ENCODE measurements at places on chromosomes 11 and 22.
A peak's percentile ranks its signal among the peaks of the same experiment; 100 is the strongest.

DNA sequence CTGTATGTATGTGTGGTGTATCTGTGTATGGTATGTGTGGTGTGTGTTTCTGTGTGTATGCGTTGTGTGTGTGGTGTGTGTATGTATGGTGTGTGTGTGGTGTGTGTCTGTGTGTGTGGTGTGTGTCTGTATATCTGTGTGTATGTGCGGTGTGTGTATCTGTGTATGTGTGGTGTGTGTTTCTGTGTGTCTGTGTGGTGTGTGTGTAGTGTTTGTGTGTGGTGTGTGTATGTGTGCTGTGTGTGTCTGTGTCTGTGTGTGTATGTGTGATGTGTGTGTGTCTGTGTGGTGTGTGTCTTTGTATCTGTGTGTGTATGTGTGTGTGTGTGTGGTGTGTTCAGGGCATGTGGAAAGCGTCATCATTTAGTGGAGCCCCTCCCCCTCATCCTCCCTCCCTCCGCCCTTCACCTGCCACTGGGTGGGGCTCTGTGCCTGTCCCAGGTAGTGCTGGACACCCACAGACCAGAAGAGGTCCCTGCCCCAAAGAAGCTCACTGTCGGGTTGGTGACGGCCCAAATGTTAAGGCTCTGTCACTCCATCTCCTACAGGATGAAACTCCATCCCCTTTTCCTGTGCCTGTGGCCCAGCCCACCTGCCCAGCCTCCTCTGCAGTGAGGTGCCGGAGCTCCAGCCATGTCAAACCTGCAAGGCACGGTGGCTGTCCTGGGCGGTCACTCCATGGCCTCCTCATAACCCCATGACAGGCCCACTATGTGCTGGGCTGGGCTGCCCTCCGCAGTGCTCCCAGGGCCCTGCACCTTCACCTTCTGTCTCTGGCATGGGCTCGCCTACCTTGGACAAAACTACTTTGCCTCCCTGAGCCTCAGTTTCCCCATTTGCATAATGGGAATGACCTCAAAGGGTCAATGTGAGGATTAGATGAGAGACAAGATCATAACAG lies 23.4 kb upstream of the SHISAL1 start:
- DNase-seq, result no peak

- DNase-seq, result no peak
These were observed 1.8 kb upstream of the AIFM3 start for GRCh38 chr22:20965104-20965887.

DNA sequence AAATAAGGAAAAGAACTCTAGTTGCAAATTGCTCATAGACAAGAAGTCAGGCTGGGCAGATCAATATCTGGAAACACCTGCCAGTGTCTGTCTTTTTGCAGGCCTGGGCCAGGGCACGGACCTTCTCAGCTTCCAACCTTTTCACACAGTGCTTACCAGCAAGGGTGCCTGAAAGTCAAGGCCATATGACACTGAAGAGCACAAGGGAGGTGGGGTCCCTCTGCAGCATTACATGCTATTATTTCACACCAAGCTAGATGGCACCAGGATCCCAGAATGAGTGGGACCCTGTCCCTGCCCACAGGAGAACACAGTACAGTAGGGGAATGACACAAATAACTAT lies 5.9 kb upstream of the PEX26 start:
- DNase-seq, result no peak

DNA sequence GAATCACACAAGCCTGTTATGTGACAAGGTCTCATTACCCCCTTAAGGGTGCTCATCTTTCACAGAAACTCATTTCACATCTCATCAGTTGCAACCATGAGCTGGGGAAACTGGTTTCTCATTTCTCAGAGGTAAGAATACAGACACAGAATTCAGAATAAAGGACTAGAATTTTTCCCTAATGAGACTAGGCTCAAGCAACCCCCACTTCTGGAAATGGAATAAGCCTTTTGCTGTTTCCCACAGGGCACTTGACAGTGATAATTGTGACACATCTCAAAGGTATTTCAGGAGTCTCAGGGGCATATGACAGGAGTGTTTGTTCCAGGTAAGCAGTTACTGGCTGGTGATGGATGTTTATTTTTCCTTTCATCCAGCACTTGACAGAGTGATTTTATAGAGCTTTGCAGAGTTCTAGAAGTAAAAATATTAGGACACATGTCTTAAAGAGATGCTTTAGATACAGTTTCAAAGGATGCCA lies 112.9 kb upstream of the DDI1 start:
- DNase-seq, result no peak

GRCh38 chr11:116224154-116224888 lies 548.5 kb downstream of the BUD13 start:
- no peak for DNase-seq

- no peak for DNase-seq
These were observed 8.7 kb upstream of the MS4A4E start for GRCh38 chr11:60251485-60252212.

GRCh38 chr11:78737891-78738290 lies 163.2 kb upstream of the NARS2 start:
- no peak for DNase-seq

GRCh38 chr11:111001986-111002611 lies 243.4 kb upstream of the POU2AF2 start:
- peak; percentile 82 for DNase-seq

- DNase-seq, result no peak
These were observed 3.3 kb upstream of the TPP1 start for GRCh38 chr11:6622261-6623171.

- DNase-seq, result peak; percentile 70
These were observed 37.6 kb downstream of the RAB30 start for GRCh38 chr11:83033972-83034672.

- no peak for DNase-seq
These were observed 113.2 kb downstream of the NECTIN1 start for GRCh38 chr11:119615882-119616196.

- no peak for DNase-seq
These were observed 1.9 kb upstream of the TMEM41B start for GRCh38 chr11:9316334-9316733.

DNA sequence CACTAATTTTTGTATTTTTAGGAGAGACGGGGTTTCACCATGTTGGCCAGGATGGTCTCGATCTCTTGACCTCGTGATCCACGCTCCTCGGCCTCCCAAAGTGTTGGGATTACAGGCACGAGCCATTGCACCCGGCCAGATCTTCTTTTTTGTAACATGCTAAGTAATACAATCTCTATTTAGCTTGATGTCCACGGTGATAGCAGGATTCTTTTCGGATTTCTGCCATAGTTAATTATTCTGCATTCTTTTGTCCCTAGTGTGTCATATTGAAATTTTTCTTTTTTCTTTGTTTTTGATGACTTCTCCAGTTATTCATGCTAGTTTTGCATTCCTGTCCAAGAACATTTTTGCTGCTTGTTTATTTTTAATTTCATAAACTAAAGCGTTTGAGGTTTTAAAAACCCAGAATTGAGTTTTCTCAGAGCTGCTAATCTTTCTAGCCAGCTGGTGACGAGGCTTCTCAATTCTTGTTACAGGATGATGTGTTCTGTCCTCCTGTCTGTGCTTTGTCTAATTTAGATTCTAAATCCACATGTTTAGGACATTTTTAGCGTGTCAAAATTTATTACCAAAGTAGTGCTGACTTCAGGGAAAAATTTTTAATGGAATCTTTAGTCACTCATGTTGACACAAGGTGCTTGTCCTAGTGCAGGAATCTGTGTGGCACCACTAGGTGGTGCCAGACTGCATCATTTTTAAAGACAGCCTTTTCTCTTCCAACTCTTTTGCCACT lies 21.8 kb downstream of the NF2 start:
- DNase-seq, result no peak

GRCh38 chr11:2675540-2675939 lies 24.3 kb downstream of the KCNQ1OT1 start:
- no peak for DNase-seq

- no peak for DNase-seq
These were observed 32.9 kb downstream of the PPM1F start for GRCh38 chr22:21919526-21920307.

DNA sequence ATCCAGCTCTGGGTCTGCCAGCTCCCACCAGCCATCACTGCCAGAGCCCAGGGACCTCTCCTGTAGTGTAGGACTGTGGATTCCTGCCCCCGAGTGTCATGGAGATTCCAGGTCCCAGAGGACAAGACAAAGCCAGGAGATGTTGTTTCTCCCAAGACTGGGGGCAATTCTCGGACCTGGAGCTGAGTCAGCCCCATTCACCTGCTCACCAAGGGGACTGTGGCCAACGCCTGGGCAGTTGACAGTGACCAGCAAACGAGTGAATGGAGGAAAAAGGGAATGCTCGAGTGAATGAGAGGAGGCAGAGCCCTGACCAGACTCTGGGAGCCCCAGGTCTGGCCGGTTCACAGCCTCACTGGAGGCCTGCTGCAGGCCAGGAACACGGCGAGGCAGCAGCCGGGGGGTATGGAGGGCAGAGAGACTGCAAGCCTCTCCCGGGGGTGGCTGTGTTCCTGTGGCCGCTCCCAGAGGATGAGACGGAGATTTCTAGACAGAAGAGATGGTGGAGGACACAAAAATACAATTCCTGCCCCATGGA lies 61.3 kb upstream of the PRR5 start:
- no peak for DNase-seq

DNA sequence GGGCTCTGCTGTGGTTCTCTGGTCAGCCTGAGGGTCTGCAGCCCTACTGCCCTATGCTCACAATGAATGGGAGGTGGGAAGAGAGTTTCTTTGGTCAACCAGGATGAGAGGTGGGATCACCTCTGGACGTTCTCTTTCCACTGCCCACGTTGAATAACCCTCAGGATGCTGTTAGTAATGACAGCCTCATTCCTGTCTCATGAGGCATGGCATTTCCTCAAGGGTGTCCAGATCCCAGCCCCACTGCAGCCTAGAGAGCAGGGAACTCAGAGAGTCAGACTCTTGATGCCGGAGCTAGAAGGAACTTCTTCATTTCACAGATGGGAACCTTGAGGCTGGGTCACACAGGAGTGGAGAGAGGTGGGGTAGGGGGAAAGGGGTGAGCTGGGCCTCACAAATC lies 196.0 kb downstream of the CEP164 start:
- DNase-seq, result no peak

DNA sequence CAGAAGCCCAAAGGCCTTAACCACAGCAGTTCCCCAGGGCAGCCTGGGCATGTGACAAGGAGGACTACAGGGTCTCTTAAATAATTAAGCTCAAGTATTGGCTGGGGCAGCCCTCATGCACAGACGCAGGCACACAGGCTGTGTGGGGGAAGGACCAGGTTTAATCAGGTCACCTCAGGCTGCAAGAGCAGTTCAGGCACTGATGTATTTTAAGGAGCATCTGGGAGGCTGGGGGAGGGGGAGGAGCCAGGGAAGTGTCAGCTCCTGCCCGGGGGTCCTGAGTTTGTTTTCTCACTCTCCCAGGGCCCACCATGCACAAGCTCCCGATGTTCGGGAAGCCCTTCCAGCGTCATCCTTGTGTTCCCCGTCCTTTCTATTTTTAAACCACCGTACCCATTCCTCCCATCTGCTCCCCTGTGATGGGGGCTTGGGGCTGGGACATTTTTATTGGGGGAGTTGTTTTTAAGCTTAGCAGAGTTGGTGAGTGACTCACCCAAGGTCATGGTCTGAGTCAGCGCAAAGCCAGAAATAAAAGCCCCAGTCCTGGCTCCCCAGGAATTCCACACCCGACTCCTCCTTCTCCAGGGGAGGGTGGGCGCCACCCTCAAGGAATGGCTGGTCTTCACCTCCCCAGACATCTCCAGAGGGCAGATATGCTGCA lies 2.4 kb downstream of the CSDC2 start:
- DNase-seq, result peak; percentile 64

- DNase-seq, result no peak
These were observed 17.8 kb downstream of the ADA2 start for GRCh38 chr22:17201285-17201945.

Data from skeletal muscle cell (primary cell).